ENCODE measurements at places on chromosomes 5 and 9.

GRCh38 chr9:21110708-21111576 lies 30.7 kb downstream of the IFNW1 start:
- DNase-seq, result no peak

DNA sequence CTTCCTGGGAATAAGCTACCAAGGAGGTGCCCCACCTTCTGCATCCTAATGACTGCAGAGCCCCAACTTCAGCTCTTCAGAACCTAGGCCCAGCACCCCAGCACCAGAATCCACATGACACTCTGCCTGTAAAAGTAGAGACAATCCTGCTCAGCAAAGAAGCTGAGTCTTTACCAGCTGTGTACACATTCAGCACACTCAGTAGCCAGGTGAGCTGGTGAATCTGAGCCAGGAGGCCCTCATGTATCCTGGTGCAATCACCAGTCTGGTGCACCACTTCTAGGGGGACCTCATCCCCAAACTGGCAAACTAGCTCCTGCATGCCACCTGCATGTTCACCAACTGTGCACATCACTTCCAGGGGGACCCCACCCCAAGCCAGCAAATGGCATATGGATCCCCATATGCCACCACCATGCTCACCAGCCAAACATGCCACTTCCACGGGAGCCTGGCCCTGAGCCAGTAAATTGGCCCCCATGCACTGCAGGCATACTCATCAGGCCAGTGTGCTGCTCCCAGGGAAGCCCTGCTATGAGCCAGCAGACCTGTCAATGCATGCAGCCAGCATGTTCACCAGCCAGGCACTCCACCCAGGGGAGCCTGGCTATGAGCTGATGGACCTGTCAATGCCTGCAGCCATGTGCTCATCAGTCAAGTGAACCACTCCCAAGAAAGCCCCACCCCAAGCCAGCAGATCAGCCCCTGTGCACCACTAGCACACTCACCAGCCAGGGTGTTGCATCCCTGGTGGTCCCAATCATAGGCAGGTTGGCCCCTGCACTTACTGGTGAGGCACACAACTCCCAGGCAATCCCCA lies 15.6 kb upstream of the BTNL9 start:
- DNase-seq, result no peak

- no peak for DNase-seq
Observed at GRCh38 chr5:7047511-7048261, 334.5 kb downstream of the TENT4A start.

DNA sequence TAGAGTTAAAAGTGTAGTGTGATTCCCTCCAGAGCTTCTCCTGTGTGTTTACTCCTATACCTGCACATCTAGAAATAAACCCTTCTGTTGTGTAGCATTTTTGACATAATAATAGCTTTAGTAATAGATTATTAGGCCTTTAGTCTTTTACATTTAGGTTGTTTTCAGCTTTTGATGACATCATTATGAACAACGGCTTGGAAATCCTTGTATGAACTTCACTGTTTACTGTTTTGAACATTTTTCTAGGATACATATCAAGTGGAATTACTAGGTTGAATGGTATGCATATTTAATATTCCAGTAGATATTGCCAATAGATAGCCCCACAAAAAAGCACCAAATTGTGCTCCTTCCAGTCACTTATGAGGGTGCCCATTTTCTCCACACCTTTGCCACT lies 174.0 kb downstream of the ARHGAP26 start:
- DNase-seq, result no peak

- DNase-seq, result no peak
Observed at GRCh38 chr5:150604010-150604409, 36.5 kb upstream of the SYNPO start.

- DNase-seq, result no peak
Observed at GRCh38 chr5:32753765-32754164, 42.6 kb downstream of the NPR3 start.

- no peak for DNase-seq
Observed at GRCh38 chr5:72234265-72234700, 85.8 kb downstream of the MRPS27 start.

GRCh38 chr5:168734620-168735300 lies 155.6 kb upstream of the PANK3 start:
- no peak for DNase-seq

GRCh38 chr5:140075371-140075770 lies 32.3 kb upstream of the NRG2 start:
- no peak for DNase-seq

- DNase-seq, result no peak
Observed at GRCh38 chr9:93978551-93978950, 23.4 kb upstream of the BARX1 start.

DNA sequence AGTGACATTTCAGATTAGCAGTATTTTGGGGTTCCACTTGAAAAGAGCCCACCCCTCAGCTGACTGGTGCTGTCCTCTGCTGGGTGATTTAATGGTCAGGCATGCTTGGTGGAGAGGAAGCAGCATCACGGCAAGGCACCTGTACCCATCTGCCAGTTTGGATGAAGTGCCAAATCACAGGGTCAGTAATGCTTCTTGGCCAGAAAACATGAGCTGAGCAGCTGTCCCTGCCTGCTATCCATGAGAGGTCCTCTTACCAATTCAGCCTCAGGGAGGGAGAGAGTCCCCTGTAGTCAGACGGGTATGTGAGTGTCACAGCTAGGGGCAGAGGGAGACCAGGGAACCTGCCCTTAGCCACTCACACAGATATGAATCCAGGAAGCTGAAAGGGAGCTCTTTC lies 137.9 kb downstream of the SEC61B start:
- DNase-seq, result no peak

DNA sequence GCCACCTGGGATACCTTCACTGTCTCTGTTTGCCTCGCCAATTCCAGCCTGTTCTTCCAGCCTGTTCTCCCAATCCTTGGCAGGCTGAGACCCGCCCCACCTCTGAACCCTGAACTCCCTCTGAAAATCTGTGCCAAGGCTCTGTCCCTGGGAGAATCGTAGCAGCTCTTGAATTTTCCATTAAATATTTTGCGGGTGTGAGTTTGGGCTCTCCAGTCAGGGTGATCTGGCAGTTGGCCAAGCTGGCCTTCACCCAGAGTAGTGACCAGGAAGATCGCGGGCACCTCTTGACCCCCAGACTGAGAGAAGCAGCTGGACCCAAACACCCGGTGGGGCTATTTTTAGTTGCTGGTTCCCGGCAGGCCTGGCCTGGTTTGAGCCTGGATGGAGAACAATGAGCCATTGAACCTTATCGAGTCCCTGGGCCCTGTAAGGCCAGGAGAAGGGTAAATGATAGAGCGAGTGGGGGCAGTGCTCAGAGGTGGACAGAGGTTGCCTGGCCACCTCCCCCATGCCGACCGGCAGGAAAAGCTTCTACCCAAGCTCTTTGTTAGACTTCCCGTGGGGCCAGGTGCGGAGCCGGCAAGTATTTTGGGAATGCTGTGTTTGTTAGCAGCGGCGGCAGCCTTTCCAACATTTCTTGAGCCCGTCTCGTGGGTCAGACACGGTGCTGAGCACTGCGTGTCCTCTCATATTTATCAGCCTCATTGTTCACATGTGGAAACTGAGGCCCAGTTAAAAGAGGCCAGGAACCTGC lies 146.2 kb downstream of the RGS3 start:
- DNase-seq, result no peak

Data from activated CD4-positive, alpha-beta T cell treated with anti-CD3 and anti-CD28 coated beads, Interleukin-2, amount 50 U/mL, for 48 hours (primary cell).